ENCODE measurements at places on chromosomes 1 and 21.

DNA sequence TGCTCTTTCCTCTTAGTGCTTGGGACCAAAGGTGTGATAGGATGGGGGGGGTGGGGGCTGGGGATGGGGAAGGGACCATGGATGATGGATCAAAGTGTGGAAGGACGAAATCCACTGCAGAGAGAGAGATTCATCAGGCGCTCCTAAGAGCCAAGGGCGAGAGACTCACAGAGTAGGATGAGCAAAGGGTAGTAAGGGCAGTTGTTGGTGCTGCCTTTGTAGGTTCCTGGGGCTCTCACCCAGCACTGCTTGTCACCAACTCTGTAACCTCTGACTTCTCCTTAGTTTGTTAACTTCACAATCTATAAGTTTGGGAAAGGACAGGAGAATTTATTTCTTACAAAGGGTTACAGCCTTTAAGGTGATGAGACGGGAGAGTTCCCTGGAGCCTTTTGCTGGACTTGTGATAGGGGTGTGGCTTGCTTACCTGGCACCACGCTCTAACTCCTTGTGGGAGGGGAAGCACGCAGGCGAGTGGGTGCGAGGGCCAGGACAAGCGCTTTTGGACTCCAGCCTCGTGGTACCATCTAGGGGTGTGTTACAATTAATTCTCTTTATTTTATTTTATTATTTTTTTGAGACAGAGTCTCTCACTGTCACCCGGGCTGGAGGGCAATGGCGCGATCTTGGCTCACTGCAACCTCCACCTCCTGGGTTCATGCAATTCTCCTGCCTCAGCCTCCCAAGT lies 1.6 kb upstream of the PDXK start:
- no peak for DNase-seq

- DNase-seq = no peak
Measured at GRCh38 chr1:42086146-42086545, 67.1 kb upstream of the GUCA2B start.

- DNase-seq = no peak
Measured at GRCh38 chr1:89363638-89364536, at the start of gene GBP6. Gene GBP6 (plus strand): TSS chr1:89364059. CDS start chr1:89368552, 4,493 bp downstream.

- peak; percentile 50 for DNase-seq
Measured at GRCh38 chr1:209869291-209870149, 41.7 kb downstream of the UTP25 start.

GRCh38 chr1:46487818-46488218 lies 1.8 kb upstream of the DMBX1 start:
- peak; percentile 90 for DNase-seq

- no peak for DNase-seq
Measured at GRCh38 chr1:20373764-20374163, 83.1 kb downstream of the VWA5B1 start.

DNA sequence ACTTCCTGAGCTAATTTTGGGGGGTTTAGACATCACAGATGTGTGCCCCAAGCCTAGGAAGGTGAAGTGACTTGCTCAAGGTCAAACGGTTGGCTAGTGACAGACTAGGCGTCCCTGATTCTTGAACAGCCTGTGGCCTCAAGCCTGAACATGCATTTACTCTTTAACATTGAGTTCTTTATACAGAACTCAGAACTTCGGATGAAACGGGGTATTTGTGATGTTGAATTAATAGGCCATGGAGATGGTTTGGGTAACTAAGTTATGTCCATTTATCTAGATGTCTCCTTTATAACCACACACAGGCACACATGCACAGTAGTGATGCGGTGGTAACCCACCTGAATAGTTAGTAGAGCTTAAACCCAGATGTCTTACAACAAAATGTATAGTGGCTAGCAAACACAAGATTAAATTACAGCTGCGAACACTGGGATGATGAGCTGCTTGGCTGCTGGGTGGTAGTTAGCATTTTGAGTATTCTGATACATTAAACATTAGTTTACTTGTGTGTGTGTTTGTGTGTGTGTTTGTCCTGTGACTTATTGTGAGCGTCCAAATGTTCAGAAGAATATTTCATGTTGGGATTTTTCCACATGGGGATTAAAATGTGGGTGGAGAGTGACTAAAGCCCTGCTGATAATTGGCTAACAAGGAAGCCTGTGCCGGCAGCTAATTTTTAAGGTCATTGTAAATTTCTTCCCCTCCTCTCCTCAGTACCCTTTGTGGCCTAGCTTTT lies 2.3 kb downstream of the ATP1A1 start:
- DNase-seq = peak; percentile 79

DNA sequence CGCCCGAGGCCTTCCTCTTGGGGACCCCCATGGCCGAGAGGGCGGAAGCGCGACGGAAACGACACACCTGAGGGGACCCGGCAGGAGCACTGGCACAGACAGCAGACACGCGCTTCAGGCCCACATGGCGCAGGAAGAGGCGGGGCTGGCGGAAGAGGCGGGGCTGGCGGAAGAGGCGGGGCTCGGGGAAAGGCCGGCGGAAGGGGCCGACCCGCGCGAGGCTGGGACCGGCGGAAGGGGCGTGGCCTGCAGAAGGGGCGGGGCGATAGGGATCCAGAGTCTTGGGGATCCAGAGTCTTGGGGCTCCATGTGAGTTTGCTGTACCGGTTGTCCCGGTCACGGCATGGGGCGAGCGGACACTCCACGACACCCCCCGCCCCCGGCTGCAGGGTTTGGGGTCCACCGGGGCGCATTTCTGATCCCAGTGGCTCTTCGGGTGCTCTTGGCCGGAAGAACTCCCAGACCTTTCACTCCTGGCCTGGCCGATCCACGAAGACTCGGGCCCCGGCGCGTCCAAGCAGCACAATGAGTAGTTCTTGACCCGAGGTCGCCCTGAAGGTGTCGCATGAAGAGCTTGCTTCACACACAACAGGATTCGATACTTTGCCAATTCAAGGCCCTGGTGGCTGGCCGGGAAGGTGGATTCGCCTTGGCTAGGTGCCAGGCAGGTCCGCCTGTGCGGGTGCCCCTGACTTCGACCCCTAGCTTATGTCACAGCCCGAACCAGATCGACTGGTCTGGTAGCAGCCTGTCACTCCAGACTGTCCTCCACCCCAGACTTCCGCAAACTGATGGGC lies at the start of gene URB1:
Gene URB1 (minus strand): TSS at position 133 of the 797 bp plus-strand sequence. CDS start 102 bp downstream, at position 31.
- peak; percentile 93 for DNase-seq

GRCh38 chr1:29858646-29859045 lies 622.3 kb downstream of the PTPRU start:
- no peak for DNase-seq

DNA sequence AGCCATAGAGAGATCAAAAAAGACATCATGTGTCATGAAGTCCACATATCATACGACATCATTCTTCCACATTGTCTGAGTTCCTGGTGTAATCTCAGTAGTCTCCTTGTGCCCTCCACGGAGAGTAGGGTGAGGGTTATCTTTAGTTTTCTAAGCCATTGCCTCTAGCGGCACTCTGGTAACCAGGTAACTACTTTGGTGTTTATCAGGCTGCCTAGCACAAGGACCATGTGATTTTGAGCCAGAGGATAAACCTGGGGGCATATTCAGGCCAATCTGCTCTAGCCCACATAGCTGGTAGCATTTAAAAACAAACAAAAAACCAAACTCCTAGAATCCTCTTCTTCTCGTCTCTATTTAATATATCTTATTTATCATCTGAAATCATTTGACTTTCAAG lies 147.4 kb downstream of the GDAP2 start:
- peak; percentile 69 for DNase-seq

DNA sequence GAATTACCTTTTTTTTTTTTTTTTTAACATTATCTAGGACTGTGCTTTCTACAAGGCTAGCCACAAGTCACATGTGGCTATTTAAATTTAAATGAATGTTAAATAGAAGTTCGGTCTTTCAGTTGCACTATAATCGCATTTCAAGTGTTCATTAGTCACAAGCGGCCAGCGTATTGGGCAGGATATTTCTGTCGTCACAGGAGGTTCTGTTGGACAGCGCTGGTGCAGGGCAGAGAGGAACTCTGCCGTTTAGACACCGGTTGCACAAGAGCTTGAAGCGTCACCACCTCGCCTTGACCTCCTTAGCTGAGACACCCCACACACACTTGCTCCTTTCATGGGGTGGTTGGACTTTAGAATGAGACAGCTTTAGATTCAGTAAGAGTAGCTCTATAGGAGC lies 64.1 kb downstream of the BACE2 start:
- no peak for DNase-seq

DNA sequence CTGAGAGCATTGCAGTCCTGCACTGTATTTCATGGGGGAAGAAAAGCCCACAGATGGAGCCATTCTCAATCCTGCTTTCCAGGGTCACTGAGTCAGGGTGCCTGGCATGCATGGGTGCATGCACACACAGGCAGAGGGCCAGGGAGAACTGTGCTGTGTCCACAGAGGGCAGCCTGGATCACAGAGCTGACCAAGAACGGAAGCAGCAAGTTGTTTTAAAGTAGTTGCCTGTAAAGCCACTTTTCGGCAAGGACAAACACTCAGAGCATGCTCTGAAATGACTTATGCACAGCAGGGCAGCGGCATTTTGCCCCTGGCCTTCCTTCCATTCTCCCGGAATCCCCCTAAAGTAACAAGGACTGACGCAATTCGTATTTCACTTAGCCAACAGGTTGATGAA lies 3.6 kb downstream of the ERG start:
- DNase-seq = no peak

GRCh38 chr1:26844424-26845196 lies 18.1 kb downstream of the ZDHHC18 start:
- no peak for DNase-seq

DNA sequence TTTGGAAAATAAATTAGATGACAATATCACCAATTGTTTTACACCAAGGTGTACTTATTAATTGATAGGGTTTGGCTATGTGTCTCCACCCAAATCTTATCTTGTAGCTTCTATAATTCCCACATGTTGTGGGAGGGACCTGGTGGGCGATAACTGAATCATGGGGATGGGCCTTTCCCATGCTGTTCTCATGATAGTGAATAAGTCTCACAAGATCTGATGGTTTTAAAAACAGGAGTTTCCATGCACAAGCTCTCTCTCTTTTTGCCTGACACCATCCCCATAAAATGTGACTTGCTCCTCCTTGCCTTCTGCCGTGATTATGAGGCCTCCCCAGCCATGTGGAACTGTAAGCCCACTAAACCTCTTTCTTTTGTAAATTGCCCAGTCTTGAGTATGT lies 131.0 kb upstream of the LMO4 start:
- no peak for DNase-seq

DNA sequence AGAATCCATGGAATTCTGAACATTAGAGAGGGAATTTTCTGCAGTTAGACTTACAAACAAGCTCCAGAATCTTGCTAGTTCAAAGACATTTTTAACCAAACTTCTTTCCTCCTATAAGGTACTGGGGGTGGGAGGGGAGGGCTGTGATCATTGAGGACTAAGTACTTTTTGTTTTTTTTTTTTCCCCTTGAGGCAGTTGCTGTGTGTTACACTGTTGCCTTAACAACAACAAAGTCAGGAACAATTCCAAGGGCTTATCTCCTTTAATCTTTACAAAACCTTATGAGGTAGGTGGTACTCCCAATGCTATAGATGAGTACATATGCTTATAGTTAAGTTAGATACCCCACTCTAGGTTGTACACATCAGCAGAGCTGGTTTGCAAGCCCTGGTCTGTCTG lies 62.9 kb downstream of the PPP1R12B start:
- peak; percentile 69 for DNase-seq

DNA sequence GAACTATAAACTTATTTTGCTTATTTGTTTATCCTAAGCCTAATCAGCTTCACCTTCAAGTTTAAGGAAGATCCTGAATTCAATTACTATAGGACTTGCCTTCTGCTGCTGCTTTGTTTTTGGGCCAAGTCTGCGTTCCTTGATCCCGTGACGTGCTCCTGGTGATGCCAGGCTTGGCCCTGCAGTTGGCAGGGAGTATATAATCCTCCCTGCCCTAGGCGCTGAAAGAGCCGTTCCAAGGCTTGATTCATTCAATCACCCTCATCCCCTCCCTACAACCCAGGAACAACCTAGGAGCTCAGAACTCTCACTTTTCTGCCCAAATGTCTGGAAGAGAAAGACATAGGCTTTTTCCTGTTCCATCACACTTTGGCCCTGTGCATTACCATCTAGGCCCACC lies 12.4 kb upstream of the LRRN2 start:
- peak; percentile 95 for DNase-seq

GRCh38 chr1:7043719-7044535 lies 258.7 kb downstream of the CAMTA1 start:
- no peak for DNase-seq

DNA sequence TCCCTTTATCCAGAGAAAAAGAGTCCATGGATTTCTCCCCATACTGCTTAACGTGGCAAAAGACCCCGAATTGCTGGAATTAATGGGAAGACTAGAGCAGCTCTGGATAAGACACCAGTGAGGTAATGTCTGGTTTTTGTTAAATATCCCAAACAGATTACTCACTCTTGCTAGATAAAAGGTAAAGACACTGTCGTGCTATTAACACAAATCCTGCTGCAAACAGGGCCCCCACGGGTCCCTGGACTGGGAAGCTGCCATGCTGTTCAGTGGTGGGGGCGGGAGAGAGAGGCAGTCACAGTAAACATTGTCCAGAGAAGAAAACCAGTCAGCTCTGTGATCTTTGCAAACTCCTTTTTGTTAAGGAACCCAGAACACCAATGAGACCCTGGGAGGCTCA lies 15.2 kb upstream of the SRP9 start:
- DNase-seq = no peak

DNA sequence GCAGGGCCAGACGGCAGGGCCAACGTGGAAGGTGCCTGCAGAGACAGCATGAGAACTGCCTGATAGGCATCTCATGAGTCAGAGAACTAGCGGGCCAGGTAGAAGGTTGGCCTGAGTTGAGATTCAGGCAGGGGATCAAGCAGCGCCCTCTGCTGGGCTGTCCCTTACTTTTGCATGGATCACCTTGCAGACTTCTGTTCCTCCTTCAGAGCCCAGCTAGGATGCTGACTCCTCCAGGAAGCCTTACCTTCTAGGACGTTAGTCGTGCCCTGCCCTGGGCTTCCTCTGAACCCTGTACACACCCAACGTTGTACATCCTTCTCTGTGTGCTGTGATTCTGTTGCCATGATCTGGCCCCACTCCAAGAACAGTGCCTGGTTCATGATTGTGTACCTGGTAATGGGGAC lies 231.3 kb upstream of the VAMP3 start:
- peak; percentile 60 for DNase-seq

DNA sequence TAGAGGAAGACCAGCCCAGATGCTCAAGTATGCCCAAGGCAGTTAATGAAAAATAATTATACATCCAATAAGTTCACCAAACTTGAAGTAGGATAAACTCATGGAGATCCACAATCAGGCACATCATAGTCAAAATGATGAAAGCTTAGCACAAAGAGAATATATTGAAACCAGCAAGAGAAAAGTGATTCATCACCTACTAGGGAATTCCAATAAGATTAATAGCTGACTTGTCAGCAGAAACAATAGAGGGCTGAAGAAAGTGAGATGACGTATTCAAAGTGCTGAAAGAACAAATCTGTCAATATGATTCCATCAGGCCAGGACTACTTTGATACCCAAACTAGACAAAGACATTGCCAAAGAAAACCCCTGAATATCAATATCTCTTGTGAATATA lies 251.7 kb upstream of the BEND5 start:
- no peak for DNase-seq

Data from NCI-H82 (cell line).